Fibroblast of lung (primary cell): ENCODE measurements at places on chromosomes 3 and 15.

DNA sequence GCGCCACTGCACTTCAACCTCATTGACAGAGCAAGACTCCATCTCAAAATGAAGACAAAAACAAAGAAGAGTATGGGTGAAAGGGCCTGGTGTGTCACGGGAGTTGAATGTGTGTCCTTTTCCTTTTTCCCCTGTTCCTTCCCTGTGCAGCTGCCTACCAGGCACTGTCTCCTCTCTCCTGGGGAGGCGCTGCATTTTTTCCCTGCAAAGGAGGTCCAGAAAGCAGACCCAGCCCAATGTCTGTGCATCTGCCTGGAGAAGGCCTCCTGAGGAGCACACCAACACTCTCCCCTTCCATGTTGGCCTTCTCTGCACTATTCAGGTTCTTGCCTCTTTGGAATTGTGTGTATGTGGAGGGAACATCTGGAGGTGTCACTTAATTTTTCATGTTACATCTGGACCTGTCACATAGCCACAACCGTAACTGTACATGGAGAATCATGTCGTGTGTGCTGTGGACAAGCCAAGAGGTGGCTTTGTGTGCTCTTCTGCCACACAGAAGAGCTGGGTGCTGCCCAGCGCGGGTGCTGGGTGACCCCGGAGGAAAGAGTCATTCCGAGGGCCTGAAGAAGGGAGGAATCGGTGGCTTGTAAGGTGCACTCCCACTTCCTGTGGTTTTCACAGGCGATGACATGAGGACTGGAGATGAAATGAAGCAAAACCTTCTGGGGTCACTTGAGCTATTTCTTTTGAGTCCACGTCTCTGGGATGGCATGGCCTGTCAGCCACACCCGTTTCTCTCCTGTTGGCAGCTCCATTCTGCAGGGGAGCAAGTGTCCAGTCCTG lies 46.5 kb upstream of the CGNL1 start:
- DNase-seq: no peak

DNA sequence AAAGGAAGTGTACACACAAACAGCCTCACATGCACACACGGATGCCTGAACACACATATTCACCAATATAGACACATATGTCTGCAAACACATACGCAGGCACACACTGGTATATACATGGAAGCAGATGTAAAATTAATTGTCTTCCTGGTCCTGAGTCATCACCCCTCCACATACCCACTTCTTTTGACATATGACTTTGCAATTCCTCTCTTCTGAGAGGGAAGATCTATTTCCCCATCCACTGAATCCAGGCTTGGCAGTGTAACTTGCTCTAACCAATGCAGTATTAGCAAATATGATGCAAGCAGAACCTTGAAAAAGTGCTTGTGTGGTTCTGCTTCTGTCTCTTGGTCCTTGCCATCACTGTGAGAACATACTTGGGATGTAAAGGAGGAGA lies 76.8 kb upstream of the HRH1 start:
- DNase-seq: peak; percentile 56

GRCh38 chr15:76196269-76197231 lies 114.7 kb downstream of the ETFA start:
- peak; percentile 88 for DNase-seq

GRCh38 chr3:39404943-39405686 lies 1.4 kb upstream of the RPSA start:
- no peak for DNase-seq

DNA sequence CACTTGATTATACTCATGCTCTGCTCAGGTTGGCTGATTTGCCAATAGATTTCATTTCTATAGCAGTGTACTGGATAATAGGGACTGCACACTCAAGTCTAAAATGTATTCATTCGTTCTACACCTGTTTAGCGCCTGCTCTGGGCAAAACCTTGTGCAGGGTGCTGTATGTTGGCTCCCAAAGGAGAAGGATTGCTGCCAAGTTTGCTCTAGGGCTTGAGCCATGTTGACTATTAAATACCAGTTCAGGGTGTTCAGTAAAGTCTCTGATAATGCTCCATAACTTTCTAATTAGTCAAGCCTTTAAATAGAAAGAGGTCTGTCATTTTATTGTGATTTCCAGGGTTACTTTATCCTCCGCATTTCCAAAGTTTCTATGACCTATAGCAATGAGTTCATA lies 470.2 kb downstream of the MAGI1 start:
- no peak for DNase-seq

DNA sequence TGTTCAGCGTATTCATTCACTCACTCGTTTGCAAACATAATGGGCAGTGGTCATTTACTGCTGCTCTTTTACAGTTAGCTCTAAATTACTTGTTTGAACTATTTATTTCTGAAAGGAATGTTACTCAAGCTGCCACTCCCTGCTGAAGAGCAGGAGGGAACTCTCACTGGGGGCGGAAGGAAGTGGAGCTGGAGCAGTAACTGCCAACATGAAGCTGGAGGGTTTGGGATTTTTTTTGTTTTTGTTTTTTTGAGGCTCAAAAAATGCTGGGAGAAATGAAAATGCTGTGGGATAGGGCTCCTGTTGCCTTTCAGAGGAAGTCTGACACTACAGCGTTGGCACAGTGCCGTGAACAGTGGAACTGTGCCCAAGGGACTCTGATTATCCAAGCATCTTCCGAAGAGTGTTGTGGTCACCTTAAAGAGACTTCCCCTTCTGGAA lies 44.1 kb downstream of the SENP2 start:
- peak; percentile 51 for DNase-seq

GRCh38 chr15:26686547-26687187 lies 86.2 kb downstream of the GABRB3 start:
- DNase-seq: no peak

DNA sequence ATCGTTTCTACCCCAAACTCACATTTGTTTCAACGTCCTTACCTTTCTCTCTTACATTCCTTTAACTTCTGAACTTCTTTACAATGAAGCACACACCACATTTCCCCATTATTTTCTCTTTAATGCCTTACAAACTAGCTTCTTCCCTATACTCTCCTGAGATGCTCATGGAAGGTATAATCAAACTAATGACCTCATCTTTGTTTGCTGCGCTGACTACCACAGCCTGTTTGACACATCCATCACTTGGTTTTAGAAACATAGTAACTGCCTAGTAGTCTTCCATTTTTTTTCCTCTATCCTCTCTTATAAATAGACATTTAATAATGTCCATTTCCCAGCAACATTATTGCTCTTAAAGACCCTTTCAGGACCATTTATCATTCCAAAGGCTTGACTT lies 230.5 kb upstream of the LRTM1 start:
- DNase-seq: peak; percentile 38

- peak; percentile 43 for DNase-seq
Observed at GRCh38 chr3:32780735-32781210, 37.0 kb upstream of the TRIM71 start.

DNA sequence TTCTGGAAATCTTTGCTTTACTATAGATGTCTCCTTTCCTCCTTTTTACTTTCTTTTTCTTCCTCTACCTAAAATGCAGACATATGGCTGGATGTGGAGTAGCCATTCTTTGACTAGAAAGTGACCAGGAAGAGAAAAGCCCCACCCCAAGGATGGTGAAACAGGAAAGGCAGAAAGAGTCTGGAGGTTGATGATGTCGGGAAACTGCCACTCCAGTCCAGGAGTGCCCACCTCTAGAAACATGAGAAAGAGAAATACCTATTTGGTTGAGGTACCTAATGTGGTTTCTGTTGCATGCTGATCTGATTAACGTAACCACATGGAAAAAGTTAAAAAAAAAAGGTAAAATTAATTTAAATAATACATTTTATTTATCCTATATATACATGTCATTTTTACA lies 55.2 kb upstream of the SSR3 start:
- no peak for DNase-seq
